Right renal cortex interstitium (tissue), 3 donors: ENCODE measurements at places on chromosomes 1 and 21. TPM values are rescaled to one million over a fixed set of nuclear protein-coding genes. Genes with fewer than 3 reads are reported as not detected.
A peak's percentile ranks its signal among the peaks of the same experiment; 100 is the strongest.

DNA sequence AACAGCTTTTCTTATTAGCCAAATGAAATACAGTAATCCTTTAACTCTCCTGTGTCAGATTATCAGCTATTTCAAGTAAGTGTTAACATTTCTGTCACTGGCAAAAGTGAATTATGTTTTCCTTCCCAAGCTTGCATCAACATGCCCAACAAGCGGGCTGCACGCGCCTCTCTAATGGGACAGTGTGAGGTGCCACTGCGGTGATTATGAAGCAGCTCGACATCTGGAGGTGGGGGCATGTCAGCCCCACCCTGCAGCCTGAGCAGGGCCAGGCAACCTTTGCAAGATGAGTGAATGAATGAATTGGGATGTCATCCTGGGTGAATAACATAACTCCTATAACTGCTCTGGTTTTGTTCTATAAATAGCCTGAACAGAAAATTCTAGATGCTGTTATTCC lies 301.4 kb downstream of the ZNF326 start:
- DNase-seq: no peak

- no peak for DNase-seq
Measured at GRCh38 chr1:103074224-103074623, 34.1 kb downstream of the COL11A1 start.

DNA sequence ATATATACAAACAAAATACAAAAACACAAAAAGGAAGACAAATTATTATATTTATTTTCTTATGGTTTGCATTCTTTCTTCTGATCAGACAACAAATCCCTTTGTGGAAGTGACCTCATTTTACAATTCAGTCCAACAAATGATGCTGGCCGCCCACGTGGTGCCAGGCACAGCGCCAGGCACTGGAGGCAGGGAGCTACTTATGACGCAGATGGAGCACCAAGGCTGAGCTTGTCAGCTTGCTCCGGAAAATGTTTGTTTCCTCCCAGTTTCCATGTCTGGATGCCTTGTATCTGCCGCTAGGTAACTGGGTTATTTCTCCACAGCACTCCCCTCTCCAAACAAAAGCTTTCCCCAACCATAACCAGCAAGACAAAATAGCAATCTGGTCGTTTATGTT lies 30.7 kb upstream of the CD34 start:
- no peak for DNase-seq

DNA sequence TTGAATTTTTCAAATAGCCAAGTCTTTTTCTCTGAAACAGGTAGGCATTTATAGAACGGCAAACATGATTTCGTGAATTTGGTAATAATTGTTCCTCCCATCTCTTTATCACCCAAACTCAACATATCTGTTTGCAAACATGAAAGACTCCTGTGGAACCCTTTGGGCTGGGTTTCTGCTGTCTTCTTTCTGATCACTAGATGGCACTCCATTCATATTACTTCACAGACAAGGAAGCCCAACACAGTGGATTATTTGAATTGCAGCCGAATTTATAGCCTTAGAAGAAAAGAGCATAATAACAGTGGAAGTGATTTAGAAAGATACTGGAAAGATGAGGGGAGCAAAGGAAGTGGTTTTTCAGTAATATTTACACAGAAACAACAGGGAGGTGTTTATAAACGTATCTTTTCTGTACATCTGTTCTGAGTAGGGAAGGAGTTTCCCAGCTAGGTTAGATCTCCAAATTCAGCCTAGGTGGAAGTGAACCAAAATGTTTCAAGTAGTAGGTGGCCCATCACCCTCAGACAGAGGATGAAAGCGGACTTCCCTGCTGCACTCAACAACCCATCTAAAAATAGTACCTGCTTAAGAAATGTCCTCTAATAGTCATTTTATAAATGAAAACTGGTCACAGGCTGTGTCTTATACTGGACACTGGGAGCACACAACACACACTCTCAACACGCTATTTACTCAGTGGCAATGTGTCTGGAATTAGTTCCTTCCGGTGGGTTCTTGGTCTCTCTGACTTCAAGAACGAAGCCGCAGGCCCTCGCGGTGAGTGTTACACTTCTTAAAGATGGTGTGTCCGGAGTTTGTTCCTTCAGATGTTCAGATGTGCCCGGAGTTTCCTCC lies 67.6 kb downstream of the MAP3K21 start:
- DNase-seq: peak; percentile 48

- DNase-seq: no peak
Measured at GRCh38 chr1:218633238-218633988, 288.3 kb downstream of the TGFB2 start.

GRCh38 chr1:7985851-7986612 lies 24.5 kb downstream of the PARK7 start:
- no peak for DNase-seq

GRCh38 chr1:212067787-212068186 lies 32.2 kb downstream of the DTL start:
- DNase-seq: no peak

DNA sequence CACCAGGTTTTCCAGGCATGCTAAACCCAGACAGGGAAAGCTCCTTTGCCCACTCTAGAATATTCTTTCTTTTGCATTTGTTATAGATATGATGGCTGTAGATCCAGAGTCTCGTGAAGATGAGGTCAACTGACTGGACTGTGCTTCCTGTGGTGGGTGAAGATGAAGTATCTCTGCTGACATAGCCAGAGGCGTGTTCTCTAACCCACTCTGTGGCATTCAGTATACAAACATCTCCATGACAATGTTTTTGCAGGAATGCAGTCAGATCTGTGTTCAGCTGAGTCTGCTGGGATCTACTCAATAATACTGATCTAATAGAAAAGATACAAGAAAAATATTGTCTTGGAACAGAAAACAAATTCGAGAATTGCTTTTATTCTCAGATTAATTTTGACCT lies 11.3 kb downstream of the RWDD2B start:
- no peak for DNase-seq

- no peak for DNase-seq
Measured at GRCh38 chr1:107139833-107140702, 771 bp upstream of the NTNG1 start.

GRCh38 chr1:66446261-66447001 lies 87.5 kb upstream of the SGIP1 start:
- DNase-seq: peak; percentile 57

DNA sequence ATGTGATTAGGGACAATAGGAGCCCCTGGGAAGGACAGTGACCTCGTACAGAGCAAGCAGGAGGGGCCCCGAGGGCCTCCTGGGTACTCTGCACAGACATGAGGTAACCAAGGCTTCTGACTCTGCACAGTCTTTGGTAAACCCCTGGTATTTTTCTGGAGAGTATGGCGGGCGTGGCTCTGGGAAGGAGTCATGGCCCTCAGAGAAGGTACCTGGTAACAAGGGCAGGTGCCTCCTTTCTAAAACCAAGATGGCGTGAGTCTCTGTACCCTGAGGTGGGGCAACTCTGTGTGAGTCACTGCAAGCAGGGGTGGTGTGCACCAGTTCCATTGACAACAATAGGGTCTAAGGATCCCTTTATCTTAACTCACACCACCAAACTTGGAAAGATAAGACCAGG lies 39.9 kb upstream of the SLC19A1 start:
- no peak for DNase-seq

- DNase-seq: no peak
Measured at GRCh38 chr1:165949335-165950130, 122.1 kb downstream of the UCK2 start.

DNA sequence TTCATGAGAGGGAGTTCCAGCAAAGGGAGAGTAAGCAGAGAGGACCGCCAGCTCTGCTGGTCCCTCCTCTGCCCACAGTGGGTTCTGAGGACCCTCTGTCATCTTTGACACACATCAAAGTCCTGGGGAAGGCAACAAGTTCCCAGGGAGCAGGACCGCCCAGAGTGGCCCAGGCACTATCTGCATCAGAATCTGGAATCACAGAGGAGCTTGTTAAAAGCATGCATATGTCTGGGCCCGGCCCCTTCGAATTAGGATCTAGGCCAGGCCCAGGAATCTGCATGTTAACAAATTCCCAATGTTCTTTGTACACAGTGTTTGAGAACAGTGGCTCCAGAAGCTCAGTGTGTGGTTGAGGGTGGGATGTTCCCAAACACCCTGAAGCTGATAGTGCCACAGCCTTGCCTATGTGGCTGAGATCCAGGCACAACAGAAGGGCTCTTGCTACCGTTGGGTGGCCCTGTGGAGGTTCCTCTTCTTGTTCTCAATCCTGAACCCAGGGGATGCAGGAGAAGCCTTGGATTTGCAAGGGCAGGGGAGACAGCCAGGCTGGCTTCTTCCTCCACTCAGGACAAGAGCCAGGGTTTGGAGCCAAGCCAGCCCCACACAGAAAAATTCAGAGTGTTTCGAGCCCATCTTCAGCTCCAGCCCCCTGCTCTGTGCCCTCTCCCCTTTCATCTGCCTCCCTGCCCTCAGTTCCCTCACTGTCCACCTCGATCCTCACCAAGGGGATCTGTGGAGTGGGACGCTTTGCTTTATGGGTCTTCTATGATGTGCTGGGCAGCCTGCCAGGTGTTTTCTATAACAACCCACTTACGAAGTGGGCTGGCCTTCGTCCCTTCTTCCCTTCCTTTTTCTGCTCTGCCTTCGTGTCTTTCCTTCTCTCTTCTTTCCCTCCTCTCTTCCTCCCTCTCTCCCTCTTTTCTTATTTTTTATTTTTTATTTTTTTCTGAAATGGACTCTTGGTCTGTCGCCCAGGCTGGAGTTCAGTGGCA lies 129.0 kb upstream of the TMPRSS2 start:
- DNase-seq: no peak

DNA sequence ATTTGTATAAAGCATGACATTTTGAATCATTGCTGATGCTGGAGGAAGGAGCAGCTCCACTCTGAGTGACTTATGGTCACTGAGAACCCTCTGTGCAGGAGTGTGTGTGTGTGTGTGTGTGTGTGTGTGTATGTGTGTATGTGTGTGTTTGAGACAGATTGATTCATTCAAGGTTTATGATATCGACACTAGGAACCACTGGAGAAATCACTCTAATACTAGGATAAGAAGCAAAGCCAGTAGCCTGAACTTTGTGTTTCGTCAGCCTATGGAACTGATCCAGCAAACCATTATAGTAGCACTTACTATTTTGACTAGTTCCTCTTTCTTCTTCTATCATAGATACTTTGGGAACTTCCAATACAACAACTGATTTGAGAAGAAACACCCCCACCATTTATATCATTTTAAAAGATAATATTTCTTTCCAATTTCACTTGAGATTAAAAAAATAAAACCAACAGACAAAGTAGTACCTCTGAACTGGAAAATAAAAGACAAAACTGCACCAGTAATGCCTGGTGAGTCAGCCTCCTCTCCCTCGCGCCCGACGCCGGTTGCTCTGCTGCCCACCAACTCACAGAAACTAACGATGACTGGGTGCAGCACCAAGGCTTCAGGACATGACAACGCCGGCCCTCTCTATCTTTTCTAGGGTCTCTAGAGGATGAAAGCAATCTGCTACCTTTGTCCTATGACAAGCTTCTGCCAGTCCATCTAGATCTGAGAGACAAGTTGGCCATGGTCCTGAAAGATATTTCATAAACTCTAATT lies 20.9 kb downstream of the SLAMF1 start:
- no peak for DNase-seq

DNA sequence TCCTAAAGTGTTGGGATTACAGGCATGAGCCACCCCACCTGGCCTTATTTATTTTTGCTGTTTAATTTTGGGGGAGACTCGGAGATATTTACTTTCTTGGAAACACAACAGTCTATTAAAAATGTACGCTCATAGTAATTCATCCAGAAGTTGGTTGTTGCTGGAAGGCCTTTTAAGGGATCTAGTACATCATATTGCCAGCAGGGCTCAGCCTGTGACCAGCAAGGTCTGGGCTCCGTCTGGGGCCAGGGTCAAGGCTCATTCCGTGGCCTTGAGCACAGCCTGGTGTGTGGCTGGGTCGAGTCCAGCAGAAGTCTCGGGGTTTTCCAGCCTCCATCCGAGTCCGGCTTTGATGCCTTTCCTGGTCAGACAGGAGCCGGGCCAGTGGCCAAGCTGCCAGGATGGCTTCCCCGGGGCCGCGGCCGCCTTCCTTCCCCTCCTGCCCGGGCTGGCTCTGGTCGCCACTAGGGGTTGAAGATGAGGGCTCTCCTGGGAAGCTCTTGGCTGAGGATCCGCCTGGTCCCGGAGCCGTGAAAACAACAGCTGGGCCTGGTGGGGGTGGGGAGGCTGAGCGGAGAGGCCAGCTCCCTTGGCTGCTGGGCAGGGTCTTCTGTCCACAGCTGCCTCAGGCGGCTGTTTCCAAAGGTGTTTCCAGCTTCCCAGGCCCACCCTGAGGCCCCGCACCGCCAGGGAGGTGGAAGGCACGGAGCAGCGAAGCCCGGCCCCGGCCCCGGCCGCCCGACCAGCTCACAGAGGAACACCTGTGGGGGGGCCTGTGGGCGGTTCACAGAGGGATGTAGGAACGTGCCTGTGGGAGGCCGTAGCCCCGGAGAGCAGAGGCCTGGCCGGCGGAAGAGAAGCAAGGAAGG lies 5.1 kb upstream of the VWA1 start:
- DNase-seq: no peak

DNA sequence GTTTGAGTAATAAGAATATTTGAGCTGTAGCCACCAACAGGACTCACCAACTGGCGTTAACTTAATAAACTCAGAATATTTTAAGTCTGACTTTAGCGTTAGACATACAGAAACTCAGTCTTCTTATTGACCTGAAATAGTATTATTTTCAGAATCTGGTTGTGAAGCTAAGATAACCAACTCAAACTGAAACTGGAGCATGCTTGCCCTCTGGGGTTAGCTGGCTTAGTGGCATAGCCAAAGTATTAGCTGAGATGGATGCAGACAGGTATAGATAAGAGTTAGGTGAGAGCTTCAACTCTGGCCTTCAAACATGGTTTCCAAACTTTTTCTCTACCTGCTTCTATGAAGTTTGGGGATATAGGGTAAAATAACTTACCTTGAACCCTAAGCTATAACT lies 40.5 kb downstream of the AMY1C start:
- DNase-seq: no peak

- DNase-seq: no peak
Measured at GRCh38 chr1:184823080-184823479, 68.4 kb upstream of the EDEM3 start.

DNA sequence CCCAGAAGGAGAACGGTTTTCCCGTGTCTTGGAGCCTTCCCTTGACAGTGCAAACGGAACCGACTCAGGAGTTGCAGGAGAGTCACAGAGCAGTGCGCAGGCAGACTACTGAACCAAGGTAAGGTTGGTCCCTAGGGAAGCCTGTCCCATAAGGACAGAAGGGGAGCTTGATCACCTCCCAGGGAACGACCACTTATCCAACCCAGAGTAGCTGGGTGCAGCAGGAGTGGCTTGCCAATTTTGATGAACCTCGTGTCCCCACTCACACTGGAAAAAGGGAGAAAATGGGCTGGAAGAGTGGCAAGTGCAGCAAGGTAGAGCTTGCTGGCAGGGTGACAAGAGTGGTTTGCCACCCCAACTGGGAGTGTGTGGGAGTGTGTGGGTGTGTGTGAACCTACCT lies 95.1 kb downstream of the LIPI start:
- no peak for DNase-seq

- no peak for DNase-seq
Measured at GRCh38 chr21:42269386-42269785, 45.8 kb downstream of the TFF3 start.

Gene SYF2
- 141 TPM for polyA plus RNA-seq

Gene C1orf210
- 27.8 TPM for polyA plus RNA-seq

Gene NPHS2
- polyA plus RNA-seq: 527 TPM

Gene TCHH
- 0.03 TPM for polyA plus RNA-seq

Gene AVPR1B
- 0.72 TPM for polyA plus RNA-seq

Gene SLAMF9
- not detected for polyA plus RNA-seq

Gene SLC44A3
- polyA plus RNA-seq: 83.5 TPM

Gene CFHR1
- 0.22 TPM for polyA plus RNA-seq

Gene USP1
- polyA plus RNA-seq: 72.0 TPM

Gene CRYBG2
- 0.46 TPM for polyA plus RNA-seq

Gene PWP2
- 8.5 TPM for polyA plus RNA-seq
